ENCODE measurements at places on chromosomes 4 and X.

GRCh38 chrX:109691277-109691676, 41.8 kb downstream of the ACSL4 start:
- no peak for DNase-seq

DNA sequence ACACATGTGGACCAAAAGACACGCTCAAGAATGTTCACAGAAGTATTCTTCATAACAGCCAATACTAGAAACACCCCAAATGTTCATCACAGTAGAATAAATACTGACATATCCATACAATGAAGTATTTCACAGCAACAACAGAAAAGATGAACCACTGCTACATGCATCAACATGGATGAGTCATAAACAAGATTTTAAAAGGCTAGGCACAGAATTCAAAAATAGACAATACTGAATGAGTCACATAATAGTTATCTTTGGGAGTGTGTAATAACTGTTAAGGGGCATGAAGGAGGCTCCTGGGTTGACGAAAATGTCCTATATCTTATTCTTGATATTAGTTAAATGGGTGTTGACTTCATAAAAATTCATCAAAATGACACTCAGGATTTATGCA, 43.5 kb downstream of the CLOCK start:
- DNase-seq, result no peak

GRCh38 chr4:106358899-106359298, 9.7 kb downstream of the GIMD1 start:
- DNase-seq, result no peak

GRCh38 chrX:128460835-128461234, 408.6 kb upstream of the ACTRT1 start:
- peak; percentile 0 for DNase-seq

DNA sequence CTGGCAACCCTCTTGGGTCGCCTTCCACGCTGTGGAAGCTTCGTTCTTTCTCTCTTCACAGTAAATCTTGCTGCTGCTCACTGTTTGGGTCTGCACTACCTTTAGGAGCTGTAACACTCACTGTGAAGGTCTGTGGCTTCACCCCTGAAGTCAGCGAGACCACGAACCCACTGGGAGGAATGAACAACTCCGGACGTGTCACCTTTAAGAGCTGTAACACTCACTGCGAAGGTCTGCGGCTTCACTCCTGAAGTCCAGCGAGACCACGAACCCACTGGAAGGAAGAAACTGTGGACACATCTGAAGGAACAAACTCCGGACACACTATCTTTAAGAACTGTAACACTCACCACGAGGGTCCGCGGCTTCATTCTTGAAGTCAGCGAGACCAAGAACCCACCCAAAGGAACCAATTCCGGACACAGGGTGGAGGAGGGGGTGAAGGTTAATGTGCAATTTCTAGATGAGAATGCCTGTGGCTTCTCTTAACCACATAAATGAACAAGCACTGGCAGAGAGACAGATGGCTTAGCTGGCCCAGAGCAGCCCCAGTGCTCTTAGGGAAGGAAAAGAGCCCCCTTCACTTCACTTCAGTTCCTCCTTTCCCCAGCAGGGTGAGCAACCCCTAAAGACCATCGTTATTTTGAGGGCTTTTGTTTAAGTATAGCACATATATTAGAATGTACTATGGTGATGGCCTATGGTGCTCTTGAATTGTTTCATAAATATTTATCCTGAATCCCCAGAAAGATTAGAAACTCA, 73.0 kb downstream of the LUZP4 start:
- no peak for DNase-seq

GRCh38 chr4:171857302-171858012, 44.3 kb downstream of the GALNTL6 start:
- no peak for DNase-seq

DNA sequence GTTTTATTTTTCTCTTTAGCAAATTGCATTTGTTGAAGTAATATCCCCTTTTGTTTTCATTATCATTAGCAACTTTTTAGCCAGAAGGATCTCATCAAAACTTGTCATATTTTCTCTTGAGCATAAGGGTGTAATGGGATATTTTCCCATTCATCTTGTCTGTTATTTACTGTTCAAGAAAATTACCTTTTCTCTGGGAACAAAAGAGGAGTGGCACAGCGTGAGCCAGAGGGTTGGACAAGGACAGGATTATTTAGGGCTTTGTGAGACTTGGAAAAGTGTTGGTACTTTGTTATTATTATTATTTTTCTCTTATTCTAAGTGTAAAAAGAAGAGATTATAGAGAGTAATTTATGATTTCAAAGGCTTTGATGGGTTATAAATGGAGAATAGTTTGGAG, 135.9 kb downstream of the PRKX start:
- DNase-seq, result peak; percentile 69

GRCh38 chr4:10020106-10020505, 1.2 kb downstream of the SLC2A9 start:
- no peak for DNase-seq

DNA sequence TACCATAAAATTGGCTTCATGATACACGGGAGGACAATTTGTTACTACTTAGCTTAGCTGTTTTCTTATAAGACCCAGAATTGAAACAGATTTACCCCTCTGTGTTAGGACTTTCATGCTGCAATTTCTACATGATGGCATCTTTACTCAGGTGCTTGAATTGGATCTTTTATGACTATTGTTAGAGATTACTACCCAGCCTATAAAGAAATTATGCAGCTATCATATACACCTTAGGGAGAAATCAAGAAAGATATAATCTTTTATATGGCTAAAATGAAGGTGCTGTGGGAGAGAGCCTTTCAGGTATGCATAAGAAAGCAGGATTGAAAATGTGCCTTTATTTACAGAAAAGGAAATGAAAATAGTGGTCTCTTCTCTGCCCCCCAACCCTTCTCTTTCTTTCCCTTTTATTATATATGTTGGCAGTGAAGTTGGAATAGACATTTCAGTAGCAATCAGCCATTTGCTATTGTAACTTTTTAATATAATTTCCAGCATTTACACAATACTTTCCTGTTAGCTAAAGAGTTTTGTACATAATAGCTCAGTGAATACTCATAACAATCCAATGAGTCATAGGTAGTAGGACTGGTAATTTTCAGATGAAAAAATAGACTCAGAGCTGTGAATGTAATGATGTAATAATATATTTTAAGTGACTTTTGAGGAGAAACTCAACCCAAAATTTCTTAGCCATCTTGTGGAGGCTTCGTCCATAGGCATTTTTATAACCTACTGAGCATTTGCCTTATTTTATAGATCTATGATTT, 311.8 kb downstream of the ADGRL3 start:
- no peak for DNase-seq

GRCh38 chrX:48541140-48541814, 1.8 kb downstream of the TBC1D25 start:
- no peak for DNase-seq

GRCh38 chr4:187612301-187612700, 383.3 kb upstream of the ZFP42 start:
- DNase-seq, result no peak

DNA sequence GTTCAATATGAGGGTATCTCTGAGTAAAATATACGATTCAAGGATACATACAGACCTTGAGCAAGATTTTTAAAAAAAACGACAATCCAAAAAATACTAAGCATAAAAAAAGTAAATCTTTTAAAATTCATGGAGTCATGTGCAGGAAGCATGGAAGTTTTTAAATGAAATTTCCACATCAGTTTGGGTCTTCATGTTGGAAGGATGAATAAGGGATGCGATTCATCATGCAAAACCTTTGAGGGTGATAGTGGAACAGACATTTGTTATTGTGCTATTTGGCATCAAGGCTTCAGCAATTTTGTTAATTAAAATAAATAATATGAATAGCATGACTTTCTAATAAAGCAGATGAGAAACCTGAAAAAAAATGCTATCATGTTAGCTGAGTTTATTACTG, 815.0 kb upstream of the PCDH10 start:
- no peak for DNase-seq

- DNase-seq, result no peak
These were observed 1316.3 kb downstream of the STIM2 start for GRCh38 chr4:28176942-28177341.

DNA sequence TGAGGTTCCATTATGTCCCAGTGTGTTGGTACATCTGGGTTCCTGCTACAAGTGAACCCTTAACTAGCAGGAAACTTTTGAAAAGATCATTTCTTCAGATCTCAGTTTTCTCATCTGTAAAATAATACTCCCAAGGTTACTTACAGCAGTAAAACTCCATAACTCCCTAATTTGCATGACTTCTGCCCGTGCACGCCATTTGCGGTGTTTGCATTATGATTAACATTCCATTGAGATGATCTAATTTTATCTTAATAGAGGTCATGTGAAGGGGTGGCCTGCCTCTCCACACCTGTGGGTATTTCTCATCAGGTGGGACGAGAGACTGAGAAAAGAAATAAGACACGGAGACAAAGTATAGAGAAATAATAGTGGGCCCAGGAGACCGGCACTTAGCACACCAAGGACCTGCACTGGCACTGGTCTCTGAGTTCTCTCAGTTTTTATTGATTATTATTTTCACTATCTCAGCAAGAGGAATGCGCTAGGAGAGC, 219.8 kb downstream of the TLL1 start:
- DNase-seq, result no peak

- no peak for DNase-seq
These were observed 15.3 kb downstream of the CCNG2 start for GRCh38 chr4:77172336-77172735.
